ENCODE measurements at places on chromosomes 16 and 17.

- DNase-seq: no peak
Observed at GRCh38 chr16:19700319-19700781, 17.7 kb downstream of the KNOP1 start.

GRCh38 chr16:55401046-55401445, 77.0 kb downstream of the IRX6 start:
- no peak for DNase-seq

GRCh38 chr17:31535581-31535981, 144.1 kb downstream of the RAB11FIP4 start:
- peak; percentile 49 for DNase-seq

GRCh38 chr17:38900978-38901656, 24.3 kb upstream of the LASP1NB start:
- peak; percentile 60 for DNase-seq

DNA sequence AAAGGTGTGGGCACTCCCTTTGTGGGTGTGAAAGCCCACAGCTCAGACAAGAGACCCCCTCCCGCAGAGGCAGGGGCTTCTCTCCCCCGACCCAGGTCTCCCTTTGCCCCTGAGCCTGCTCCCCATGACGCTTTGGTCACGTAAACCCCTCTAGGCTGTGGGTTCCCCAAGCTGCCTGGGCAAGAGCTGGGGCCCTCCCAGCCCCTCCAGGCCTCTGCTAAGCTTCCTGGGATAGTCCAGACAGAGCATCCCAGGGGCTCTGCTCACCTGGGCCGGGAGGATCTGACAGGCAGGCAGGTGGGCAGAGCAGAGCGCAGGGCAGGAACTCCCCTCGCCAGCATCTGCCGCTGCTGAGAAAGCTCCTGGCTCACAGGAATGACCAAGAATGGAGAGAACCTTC, 177.3 kb downstream of the BANP start:
- no peak for DNase-seq

- DNase-seq: peak; percentile 99
Observed at GRCh38 chr17:63848834-63849689, 6.6 kb upstream of the SMARCD2 start.

DNA sequence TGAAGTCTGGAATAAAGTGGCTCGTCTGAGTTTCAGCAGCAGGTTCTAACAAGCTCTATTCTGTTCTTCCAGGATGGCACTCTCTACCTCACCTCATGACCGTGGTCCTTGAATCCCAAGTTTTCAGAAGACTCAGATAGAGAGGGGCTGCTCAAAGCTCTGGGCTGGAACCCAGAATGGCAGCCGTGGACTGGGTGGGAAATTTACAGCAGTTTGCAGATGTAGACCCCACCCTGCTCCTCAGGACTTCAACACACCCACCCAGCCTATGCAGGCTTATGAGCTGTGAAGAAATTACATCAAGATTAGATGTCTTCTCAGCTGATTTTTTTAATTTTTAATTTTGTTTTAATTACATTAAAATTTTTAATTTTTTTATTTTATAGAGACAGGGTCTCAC, 59.4 kb downstream of the METRNL start:
- no peak for DNase-seq

GRCh38 chr16:78352184-78352583, 252.7 kb downstream of the WWOX start:
- no peak for DNase-seq

- DNase-seq: no peak
Observed at GRCh38 chr17:72887917-72888316, 204.6 kb downstream of the SLC39A11 start.

DNA sequence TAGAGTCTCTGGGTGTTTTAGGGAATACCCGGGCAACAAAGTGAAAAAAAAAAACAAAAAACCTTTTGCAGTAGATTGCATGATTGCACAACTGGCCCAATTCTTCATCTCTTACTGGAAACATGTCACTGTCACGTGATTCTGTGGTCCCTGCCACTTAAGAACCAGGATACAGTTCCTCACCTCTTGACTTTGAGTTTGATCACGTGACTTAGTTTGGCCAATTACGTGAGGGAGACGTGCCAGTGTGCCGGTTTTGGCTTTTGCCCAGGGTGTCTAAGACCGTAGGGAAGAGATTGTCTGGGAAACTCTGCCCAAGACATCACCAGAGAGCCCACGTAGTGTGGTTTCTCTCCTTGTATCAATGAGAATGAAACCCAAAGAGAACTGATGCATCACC, 88.7 kb downstream of the GRIN2A start:
- DNase-seq: no peak

DNA sequence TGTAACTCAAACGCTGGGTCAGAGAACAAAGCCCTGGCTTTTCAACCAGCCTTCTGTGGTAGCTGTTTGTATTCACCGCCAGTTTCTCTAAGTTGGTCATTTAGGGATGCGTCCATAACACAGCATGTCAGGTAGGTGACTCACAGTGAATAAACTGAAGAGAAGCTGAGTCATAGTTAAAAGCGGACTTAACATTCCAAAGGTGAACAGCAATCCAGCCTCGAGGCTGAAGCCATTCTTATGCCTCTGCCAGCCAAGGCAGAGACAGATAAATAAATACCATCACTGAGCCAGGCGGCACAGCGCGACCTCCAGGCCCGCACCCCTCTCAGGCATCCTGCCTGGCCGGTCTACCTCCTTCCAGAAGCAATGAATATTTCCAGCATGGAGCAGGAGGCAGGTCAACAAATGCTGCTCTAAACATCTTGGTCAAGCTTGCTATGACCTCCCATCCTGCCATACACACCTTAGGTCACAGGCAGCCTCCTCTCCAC, 12.4 kb upstream of the CACNG4 start:
- DNase-seq: no peak

DNA sequence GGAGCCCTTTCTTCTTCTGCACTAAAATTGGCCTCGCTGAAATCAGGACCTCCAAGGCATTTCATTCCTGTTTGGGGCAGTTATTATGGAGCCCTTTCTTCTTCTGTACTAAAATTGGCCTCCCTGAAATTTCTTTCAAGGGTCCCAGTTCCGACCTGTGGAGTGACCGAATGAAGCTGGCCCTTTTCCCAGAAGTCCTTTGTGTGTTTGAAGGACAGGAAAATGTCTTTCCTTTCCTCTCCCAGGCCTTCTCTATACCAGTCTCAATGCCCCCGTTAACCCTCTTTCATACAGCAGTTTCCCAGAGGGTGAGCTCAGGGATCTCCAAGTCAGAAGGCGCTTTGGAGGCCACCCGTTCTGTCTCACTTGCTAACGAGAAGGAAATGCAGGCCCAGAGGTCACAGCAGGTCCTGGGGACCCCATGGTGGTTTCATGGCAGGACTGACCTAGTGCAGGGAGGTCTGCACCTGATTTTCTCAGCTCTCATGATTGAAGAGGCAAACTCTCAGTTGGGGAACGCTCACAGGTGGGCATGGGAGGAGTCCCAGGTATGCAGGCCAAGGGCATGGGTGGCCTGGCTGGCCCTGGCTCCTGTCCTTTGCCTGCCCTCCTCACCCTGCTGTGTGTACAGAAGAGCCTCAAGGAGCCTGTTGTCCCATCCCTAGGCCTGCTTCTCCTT, 37.1 kb upstream of the DOC2B start:
- DNase-seq: no peak

DNA sequence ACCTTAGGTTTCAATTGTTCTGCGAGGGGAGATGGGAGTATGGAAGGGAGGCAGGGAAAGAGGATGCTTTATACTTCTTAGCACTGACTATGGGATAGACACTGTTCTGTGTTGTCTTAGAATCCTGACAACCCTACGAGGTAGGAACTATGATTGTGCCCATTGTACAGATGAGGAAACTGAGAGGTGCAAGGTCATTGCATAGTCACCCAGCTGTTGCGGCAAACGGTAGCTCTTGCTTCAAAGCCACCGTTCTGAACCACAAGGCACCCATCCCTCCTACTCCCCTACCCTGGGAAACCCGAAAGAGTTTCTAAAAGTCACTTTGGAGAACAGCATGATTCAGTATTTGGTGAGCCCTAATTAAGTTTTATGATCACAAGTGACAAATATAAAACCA, 7.5 kb downstream of the CCDC40 start:
- DNase-seq: no peak

DNA sequence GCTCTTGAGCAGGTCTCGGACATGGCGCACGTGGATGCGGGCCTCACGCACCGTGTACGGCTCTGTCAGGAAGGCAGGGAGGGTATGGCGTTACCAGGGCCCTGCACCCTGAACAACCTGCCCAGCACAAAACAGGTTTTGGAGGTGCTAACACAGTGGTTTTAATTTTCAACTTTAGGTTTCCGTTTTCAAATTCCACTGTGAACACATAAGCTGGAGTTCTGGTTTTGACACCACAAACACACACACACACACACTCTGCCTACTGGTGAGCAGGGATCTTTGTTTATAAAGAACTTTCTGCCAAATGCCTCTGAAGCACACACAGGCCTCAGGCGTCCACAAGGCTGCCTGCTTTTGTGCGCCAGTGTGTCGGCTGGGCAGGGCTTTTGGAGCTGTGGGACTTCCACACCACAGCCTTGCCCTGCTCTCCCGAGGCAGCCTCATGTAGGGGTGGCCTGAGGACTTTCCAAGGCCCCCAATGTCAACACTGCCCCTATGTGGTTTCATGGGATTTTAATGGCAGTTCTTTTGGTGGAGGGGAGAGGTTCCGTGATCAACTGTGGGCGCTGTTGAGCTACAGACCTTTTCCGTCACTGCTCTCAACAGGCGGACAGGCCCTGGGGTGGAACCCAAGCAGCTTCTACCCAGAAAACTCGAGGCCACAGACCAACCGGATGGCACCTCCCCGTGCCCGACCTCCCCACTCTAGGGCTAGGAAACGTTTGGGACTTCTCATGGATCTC, 9.4 kb downstream of the CLUH start:
- no peak for DNase-seq

DNA sequence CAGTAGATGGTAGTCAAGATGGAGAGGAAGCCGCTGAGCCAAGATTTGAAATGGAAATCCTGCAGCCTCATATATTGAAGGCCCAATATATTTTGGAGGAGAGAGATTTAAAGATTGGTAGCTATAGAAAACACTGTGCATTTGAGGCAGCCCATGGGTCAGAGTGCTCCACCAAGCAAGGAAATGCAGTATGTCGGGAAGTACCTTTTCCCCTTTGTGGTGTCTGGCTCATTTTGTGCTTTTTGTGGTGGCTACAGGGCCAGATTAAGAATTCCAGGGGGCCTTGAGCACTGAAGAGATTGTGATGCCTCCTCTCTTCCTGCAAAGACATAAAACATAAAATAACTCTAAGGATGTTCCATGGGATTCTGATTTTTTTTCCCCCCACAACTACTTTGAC, 39.6 kb downstream of the CDRT15 start:
- no peak for DNase-seq

DNA sequence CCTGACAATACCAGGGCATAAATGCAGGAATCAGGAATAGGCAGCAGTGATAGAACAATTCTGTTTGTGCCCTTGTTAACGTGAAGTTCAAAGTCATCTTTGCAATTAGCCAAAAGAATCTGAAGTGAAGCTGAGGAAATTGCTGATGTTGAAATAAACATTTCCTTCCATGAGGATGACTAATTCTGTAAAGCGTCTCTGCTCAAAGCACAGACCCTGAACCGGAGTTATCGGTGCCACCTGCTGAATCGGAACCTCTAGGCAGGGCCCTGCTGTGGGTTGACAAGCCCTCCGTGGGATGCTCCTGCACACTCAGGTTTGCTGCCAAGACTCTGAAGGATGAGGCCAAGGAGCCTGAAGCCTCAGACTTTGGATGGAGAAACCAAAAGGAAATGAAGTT, 37.0 kb upstream of the CDH1 start:
- no peak for DNase-seq

- DNase-seq: peak; percentile 56
Observed at GRCh38 chr17:80870401-80870800, 121.2 kb upstream of the CHMP6 start.

GRCh38 chr17:31373150-31374093, 18.1 kb upstream of the RAB11FIP4 start:
- no peak for DNase-seq

DNA sequence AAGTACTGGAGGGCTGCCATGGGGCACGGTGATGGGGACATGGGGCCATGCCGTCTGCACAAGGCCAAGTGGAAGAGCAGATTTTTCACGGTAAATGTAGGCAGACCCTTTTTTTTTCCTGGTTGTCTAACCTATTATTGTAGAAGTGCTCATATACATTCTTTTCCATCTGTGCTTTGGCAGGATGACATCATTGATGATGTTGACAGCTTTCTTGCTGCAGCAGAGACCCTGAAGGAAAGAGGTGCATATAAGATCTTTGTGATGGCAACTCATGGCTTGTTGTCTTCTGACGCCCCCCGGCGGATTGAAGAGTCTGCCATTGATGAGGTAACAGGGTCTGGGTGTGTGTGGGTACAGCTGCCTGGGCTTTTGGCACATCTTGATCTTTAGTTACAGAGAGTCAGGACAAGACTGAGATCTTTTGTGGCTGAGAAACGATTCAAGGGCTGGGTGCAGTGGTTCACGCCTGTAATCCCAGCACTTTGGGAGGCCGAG, 23.3 kb upstream of the SLC5A10 start:
- no peak for DNase-seq

DNA sequence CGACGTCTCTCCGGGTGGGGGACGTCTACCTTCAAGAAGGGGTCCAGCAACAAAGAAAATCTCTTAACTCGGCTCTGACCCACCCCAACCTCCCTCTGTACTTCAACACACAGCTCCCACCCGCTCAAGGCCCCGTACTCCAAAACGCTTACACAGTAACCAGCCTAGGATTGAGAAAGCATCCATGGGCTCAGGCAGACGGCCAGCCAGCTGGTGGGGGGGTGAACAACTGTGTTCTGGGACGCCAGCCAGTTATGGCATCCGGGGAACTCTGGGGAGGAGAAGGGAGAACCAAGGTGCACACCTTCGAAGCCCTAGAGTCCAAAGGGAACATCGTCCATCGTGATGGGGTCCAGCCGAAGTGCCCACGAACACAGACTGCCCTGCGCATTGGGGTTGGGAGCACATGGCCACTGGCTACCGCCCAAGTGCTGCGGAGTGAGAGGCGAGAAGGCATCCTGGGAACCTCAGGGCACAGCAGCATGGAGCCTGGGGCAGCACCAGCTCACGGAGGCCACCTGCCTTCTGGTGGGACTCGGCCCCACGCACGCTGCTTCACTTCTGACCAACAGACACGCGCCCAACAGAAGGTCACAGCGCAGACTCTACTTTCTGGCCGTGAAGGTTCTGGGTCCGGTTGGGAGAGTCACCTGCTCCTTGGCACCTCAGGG, 14.3 kb downstream of the SLC16A3 start:
- no peak for DNase-seq

GRCh38 chr17:83080579-83080857, 1.1 kb downstream of the METRNL start:
- DNase-seq: peak; percentile 60

GRCh38 chr16:74578433-74578832, 28.5 kb downstream of the GLG1 start:
- DNase-seq: no peak

All from stimulated activated CD8-positive, alpha-beta memory T cell treated with anti-CD3 and anti-CD28 coated beads, Interleukin-4, amount 100 ng/mL, for 48 hours (primary cell).